GM04503 (cell line): ENCODE measurements at places on chromosomes 6 and 20.

GRCh38 chr20:17958373-17959256 is 10.0 kb downstream of the SNX5 start:
- DNase-seq, result no peak

DNA sequence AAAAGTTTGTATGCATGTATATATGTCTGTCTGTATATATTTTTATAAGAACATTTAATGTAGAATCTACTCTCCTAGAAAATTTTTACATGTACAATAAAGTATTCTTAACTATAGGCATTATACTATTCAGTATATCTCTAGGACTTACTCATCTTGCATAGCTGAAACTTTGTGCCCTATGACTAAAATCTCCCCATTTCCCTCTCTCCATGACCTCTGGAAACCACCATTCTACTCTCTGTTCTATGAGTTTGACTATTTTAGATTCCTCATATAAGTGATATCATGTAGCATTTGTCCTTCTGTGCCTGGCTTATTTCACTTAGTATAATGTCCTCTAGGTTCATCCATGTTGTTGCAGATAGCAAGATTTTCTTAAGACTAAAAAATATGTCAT is 205.1 kb upstream of the SMLR1 start:
- no peak for DNase-seq

DNA sequence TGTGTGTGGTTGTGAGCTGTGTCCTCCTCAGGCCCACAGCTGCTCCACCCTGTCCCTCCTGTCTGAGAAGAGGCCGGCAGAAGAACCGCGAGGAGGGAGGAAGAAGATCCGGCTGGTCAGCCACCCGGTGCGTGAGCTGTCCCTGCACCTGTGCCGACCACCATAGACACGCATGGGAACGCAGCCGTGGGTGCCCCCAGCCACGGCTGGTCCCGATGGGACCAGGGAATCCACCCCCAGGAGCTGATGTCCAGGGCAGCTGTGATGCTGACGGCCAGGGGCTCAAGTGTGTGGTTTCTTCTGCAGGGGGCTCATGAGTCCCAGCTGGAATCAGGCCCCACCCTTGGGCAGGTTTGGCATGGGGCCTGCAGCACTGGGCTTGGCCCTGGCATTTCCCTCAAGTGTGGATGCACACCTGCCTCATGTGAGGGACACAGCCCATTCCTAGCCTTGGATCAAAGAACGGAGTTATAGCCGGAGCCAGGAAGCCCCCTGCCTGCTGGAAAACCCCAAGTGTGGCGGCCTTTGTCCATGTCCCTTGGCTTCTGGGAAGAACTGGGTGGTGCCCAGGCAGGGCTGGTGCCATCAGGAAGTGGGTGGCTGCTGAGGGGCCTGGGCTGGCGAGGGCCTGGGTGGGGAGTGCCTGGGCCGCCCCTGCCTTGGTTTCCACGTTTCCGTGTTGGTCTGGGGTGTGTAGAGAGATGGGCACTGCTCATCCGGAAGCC is 4.6 kb upstream of the TNFRSF6B start:
- no peak for DNase-seq

DNA sequence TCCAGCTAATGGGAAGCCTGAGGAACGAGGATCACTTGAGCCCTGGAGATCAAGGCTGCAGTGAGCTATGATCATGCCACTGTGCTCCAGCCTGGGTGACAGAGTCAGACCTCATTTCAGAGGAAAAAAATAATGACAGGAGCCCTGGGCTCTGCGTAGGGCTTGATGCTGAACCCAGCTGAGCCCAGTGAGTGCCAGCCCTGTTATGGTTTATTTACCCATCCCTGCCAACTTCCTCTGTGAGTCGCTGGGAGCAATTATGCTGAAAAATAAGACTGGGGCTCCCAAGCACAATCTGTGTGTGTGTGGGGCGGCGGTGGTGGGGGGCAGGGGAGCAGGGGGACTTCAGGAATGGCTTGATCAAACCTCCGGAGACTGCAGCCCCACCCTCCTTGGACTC is 75.9 kb upstream of the PMEPA1 start:
- DNase-seq, result no peak

DNA sequence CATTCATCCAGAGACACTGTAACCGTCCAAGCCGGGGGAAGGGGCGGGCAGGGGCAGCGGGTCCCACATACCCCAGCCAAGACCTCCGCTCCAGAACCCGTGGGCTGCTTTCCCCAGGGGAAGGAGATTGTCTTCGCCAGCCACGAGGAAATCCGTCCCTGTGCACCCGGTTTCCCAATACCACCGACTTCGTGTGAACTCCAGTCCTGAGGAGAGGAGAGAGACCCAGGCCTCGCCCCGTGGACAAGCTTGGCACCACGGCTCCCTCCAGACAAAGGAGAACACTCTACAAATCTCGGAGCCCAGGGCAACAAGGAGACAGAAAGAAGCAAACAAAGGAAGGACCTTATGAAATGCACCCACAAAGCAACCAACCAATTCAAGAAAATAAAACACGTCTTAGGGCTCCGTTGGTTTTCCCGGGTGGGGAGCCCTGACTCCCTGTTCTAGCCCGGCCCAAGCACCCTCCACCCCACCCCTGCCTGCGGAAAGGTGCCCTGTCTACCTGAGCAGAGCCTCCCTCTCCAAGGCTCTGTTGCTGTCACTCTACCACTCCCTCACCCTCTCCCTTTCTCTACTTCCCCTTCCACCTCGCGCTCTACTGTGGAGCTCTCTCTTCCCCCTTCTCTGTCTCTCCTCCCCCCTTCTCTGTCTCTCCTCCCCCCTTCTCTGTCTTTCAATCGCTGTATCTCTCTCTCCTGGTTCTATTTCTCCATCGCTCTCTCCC is 1382.8 kb upstream of the DEFB115 start:
- no peak for DNase-seq

DNA sequence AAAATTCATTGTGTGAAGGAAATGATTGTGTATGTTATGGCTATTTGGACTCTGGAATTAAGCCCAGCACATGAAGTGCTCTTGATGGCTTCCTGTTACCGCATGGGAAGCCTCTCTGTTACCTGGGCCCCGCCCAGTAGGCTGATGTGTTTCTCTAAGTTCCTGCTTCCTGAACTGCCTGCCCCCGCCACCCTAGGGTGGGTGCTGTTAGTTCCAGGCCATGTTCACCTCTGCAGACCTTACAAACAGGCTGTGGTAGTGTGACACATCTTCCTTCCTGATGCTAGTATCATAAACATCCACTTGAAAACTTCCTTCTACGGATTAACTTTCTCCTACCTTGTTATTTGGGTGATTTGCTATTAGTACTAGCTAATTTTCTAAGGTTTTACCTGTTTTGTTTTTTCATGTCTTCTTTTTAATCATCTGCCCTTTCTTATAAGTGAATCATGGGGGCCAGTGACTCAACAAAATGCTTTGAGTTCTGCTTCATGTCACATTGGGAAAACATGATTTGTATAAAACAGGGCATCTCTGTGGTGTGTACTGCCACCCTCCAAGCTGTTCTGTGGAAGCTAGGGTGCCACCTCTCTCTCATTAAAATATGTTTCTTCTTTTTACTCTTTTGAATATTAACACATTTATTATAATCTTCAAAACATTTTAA is 40.6 kb downstream of the SH3BGRL2 start:
- no peak for DNase-seq

DNA sequence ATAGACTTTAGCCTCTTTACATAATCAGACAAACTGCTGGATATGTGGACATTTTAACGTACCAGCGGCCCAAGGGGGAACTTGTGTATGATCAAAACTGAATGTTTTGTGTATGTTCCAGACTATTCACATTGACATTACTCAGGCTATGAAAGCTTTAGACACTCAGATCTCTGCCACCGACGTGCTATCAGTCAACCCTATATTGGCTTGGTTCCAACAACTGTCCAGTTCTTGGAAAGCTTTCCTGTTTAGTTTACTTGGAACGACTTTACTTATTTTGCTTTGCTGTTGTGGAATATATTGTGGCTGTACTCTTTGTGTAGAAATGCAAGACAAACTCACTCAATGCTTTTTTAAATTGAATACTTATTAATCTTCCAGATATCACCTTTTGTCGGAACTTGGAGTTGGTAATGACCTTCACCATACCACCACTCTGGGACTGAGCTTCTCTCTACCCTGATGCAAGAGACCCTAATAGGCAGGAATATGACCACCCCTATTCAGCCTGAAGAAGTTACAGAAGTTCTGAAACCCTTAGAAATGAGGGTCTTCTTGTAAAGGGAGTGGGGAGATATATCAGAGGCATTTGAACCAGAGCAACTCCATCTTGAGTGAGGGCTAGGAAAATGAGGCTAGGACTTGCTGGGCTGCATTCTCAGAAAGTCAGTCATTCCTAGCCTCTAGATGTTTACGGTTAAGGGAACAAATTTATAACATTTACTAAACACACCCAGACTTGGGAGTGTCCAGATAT is 49.0 kb upstream of the PAX1 start:
- DNase-seq, result no peak
